MG63 (cell line): ENCODE measurements at places on chromosomes 7 and 10. TPM values are rescaled to one million over a fixed set of nuclear protein-coding genes. Genes with fewer than 3 reads are reported as not detected.
A peak's percentile ranks its signal among the peaks of the same experiment; 100 is the strongest.

Gene TMEM168
- total RNA-seq, result 3.1 and 4.2 TPM in 2 replicates

Gene OPN4
- not detected in 2 replicates for total RNA-seq

Gene OPALIN
- not detected in 2 replicates for total RNA-seq

Gene HOXA3
- total RNA-seq, result 4.3 TPM in 1 of 2 replicates, not detected in the other

GRCh38 chr7:128026551-128026950 lies 4.7 kb downstream of the LRRC4 start:
- DNase-seq, result no peak

DNA sequence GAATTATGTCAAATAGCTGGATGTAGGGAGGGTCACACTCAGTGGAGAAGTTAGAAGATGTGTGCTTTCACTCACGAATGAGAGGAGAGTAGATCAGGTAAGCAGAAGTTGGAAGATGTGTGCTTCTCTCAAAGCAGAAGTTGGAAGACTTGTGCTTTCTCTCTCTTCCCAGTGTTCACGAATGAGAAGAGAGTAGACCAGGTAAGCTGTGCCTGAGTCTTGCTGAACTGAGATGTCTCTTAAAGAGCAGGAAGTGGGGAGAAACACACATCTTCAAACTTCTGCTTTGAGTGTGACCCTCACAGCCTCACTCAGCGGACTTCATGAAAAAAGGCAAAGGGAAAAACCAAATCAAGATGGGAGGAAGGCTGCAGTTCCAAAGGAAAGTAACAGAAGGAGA lies 7.0 kb upstream of the TMEM243 start:
- DNase-seq, result no peak

DNA sequence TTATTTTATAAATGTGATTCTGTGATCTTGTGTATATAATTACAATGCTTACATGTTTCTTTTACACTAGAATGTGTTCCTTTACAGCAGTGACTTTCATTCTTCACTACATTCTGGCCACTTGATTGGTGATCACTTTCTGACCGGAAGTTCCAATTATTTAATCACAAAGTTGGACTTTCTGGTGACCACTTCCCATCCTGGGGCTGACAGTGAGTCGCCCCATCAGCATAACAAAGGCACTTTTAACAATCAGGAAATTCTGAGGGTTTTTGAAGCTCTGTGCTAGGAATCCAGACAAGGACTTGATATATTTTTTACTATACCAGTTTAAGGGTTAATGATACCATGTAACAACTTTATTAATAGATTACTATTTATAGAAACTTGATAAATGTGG lies 282.3 kb upstream of the KAT6B start:
- DNase-seq, result no peak

DNA sequence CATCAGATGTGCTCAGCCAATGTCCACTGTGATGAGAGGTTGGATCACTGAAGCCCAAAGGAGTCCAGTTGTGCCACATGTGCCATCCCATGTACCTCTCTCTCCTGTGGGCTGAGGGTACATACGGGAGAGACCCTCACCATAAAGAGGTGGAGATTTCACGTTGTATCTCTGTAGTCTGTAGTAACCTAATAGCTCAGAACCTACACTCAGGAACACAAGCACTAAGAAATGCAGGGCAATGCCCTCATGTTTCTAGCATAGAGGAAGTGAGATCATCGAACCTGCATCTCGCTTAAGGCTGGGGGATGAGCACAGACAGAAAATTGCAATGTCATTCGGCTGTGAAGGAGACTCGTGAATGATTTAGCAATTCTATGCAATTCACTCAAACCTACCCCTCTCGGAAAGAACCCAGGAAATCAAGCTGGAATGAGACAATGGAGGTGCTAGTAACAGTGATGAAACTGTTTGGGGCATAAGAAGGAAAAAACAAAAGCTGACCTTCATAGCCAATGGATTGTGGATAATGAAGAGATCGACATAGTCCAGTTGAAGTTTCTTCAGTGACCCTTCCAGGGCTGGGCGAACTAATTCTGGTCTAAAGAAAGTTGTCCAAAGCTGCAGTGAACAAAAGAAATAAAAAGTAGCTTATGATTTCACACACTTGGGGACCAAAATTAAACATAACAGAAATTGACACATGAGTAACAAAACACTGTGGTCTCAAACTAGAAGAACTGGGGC lies 80.3 kb upstream of the UCN3 start:
- no peak for DNase-seq

DNA sequence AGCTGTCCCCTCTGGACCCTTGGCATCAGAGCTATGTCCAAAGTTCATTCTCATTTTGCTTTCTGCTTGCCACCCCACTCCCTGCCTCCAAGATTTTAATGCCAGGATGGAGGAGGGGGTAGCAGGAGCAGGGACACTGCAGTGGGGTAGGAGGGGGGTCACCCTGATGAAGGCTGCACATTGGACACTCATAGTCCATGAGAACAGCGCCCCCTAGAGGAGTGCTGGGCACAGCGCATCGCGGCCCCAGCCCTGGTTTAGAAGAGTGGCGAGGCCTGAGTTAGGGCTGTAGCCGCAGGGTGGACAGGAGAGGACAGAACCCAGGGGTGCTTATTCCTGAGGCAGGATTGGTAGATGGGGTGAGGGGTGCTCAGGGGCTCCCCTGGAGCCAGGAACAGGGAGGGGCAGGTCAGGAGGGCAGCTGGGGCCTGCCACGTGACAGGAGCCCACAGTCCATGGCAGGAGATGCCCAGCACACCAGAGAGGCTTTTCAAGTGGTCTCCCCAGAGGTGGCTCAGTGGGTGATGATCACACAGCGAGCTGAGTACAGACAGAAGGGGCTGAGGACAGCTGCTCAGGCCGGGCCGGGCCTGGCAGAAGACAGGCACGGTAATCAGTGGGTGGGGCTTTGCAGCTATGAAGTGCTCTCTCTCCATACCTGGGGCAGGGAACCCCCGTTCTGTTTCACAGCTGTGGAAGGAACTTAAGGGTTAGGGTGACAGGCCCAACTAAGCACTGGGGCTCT lies 71.4 kb downstream of the NEURL1 start:
- DNase-seq, result no peak

DNA sequence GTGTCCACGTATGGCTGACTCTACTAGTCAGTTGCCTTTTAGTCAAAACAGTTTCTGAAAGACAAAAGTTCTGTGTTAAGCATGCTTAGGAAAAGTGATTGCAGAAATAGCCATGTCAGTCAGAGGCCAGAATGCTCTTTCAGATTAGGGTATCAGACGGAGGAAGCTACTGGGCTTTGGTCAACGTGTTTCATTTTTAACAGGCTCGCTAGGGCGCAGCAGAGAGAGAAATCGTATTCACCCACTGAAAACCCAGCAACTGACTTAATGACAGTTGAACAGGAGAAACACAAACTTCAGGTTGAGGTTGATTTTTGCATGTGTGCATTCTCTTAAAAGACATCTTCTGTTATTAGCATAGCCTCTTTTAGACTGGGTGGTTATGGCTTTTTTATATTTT lies 322.6 kb upstream of the KIAA1217 start:
- DNase-seq, result no peak

DNA sequence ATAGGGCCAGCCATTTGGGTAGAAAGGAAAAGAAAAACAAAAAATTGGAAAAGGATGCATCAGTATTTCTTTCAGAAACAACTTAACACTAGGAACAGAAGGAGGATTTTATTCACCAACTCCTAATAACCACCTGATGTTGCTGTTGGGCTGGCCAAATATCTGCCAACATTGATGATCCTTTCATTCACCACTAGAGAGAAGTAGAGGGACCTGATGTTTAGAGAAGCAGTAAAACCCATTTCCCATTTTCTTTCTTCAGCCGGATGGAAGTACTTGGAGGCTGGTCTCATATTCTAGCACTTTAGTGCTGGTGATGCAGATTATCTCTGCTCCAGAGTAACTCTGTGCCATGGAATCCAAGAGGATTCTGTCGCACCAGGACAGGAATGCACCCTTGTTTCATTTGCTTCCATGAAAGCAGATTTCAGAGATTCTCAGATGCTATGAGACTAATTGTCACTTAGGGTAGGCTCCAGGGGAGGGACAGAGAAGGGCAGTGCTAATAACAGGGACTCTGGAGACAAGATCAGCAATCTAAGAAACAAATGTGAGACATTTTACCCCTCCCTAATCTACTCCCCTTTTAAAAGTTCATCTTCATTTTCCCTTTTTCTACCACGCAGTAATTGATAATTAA lies 3.1 kb downstream of the KLLN start:
- DNase-seq, result peak; percentile 29

DNA sequence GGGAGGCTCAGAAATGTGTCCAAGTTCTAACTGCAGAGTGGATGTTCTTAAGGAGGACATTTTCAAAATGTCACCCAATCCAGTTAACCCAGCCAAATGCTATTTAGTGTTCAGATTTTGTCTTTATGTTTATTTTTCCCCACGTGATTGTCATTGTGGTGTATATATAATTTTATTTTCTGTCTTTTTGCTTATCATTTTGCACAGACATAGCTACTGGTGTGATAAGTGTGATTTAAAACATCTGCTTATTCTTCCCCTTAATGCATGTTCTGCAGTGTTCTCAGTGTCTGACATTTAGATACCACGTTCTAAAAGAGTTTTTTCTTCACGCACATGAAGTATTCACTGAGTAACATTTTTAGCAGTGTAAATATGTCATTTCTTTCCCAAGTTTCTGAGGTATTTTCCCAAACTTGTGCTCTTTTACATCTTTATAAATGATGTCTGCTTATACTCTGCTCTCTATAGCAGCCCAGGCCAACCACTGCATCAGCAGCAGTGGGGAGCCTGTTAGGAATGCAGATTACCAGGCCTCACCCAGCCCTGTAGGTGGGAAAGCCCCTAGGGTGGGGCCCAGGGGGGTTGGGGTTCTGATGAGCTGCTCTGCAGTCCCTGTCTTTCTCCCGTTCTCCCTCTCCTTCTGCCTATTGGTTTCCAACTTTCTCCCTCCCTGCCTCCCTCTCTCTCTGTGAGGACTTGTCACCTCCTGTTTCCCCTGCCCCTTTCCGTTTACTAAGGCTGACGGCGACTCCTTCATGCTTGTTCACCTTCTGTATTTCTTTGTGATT lies 20.8 kb downstream of the ADCY1 start:
- DNase-seq, result no peak

DNA sequence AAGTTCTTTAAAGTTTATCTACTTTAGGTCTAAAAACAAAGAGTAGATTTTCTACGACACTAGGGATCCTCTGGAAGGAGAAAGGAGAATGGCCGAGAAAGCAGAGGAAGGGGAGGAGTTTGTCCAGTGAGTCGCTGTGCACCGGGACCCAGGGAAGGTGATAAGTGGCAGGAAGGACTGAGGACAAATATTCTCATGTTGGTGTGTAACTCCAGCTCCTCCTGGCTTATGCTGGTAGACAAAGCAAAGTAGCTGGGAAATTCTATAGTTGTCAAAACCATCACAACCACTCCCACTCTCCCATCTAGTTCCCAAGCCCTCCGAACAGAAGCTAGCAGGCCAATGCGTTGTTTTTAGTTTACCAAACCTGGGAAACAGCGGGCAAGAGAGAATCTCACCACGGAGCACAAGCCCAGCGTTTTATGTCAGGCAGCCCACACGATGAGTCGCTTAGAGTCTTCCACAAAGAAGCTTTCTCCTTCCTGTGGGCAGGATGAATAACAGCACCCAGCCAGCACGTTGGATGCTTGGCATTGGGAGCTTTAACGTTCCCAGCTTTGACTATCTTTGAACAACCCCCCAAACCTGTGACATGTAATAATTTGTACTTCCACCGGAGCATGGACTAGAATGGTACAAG lies 32.9 kb upstream of the JCAD start:
- peak; percentile 57 for DNase-seq

- DNase-seq, result no peak
Observed at GRCh38 chr10:100303724-100304319, 17.3 kb upstream of the BLOC1S2 start.

- no peak for DNase-seq
Observed at GRCh38 chr7:143002106-143002505, 24.8 kb downstream of the OR9A2 start.

GRCh38 chr10:11699550-11700097 lies 42.6 kb upstream of the ECHDC3 start:
- DNase-seq, result no peak

- DNase-seq, result no peak
Observed at GRCh38 chr7:2725178-2726105, 37.4 kb downstream of the AMZ1 start.

DNA sequence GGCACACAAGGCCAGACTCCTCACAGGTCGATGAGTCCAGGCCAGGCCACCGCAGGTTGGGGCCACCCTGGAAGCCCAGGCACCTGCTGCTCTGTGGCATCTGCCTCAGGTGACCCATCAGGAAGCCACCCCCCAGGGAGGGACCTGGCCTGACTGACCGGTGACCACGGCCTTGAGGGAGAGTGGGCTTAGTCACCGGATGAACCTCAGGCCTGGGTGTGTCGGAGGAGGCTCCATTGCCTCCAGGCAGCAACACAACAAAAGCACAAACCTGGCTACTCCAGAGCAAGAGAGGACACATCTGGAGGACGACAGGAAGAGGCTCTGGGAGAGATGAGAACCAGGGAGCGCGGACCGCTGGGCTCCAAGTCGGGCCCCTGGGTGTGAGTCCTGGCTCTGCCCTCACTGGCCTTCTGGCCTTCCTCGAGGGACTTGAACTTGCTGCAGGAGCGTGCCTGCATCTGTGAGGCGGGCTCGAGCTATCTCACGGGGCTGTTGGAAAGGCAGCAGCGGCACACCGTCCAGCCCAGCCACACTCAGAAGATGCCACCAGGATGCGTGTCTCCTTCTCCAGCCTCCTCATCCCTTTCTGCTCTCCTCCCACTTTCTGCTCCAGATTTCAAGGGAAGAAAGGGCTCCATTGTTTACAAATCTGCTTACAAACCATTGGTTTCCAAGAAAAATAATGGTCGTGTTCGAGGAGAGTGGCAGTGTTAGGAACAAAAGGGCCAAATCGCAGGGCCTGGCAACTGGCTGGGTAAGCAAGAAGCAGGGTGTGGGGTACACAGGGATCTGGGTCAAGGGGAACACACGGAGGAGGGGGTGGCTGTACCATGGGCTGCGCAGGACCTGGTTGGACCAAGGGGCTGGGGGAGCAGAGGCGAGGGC lies 152.9 kb downstream of the ADAM12 start:
- DNase-seq, result no peak

DNA sequence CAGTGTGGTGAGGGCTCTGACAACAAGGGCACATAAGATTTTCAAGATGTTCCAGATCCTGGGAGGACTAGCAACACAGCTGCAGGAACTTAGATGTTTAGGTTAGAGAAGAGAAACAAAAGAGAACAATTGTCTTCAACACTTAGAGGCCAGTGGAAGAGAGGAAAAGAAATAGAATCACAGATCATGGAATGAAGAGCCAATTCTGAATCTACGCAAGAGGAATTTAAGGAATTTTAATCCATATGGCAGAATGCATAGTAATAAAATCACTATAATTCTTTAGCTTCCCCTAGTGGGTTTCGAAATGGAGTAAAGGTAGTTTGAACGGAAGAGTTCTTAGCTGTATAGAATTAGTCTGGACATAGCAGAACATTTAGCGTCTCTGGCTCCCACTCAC lies 114.6 kb upstream of the LRRTM3 start:
- no peak for DNase-seq
